ENCODE measurements at places on chromosomes 12 and 14.

DNA sequence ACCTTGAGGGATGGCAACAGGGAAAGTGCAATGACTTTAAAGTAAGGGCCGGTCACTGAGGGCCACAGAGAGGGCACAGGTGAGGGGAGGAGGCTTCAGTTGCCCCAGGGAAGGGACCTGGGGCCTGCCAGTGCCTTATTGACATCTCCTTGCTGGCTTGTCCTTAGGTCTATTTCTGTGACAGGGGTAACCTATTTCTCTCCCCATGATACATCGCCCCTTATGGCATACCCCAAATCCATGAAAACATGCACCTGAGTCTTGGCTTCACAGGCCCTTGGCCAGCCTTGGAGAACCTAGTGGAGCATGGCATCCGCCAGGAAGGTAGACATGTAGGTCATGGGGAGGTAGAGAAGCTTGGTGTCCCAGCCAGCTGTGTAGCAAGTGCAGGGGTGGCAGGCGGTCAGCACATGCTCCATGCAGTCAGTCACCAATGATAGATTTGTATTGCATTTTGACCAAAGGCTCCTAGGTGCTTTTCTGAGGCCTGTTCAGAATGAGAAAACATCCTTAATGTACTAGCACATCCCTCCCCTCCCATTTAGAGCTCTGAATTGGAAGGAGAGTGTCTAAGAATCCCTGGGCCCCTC is 23.6 kb upstream of the RDH16 start:
- DNase-seq = no peak

- no peak for DNase-seq
Observed at GRCh38 chr12:1470051-1470450, 124.3 kb downstream of the FBXL14 start.

DNA sequence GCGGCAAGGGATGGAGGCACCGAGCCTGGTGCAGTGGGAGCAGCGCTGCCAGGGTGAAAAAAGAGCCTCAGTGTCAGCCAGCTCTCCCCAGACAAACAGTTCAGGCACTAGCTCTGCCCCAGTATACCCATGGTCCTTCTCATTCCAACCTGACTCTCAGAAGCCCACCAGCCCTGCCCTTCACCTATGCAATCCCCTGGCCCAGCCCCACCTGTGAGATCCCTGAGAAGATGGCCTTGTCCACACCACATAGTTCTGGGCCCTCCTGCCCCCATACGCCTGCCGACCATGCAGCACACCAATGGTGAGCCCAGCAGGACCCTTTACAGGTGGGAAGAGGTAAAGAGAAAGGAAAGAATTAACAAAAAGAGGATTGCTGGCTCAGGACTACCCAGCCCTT is 6.5 kb downstream of the KMT2D start:
- DNase-seq = no peak

DNA sequence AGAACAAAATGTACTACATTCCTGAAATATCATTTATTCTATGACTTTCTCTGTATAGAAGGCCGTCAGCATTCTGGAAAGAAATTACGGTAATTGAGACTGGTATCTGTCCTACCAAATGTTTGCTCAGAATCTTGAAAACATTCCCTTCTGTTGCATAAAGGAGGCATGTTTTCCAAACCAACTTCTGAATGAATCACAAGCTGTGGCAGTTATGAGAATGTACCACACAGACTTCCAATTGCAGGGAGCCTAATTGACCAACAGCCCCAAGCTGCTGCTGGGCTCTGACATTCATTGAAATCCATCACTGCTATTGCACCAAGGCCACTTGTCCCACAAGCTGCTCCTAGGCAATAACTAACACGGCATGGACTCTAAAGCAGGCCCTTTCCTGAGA is 185.3 kb upstream of the CCDC196 start:
- no peak for DNase-seq

GRCh38 chr14:101845896-101846295 is 84.4 kb downstream of the PPP2R5C start:
- no peak for DNase-seq

DNA sequence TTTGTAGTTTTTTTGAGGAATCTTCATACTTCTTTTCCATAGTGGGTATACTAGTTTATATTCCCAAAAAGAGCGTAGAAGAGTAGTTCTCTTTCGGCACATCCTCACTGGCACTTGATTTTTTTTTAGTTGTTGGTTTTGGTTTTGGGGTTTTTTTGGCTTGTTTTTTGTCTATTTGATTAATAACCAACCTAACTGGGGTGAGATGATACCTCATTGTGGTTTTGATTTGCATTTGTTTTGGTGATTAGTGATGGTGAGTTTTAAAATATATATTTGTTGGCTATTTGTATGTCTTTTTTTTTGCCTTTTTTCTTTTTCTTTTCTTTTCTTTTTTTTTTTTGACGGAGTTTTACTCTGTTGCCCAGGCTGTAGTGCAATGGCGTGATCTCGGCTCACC is 69.7 kb upstream of the BTG1 start:
- DNase-seq = no peak

Measured in right kidney (tissue), 9 donors.